ENCODE measurements at places on chromosomes 5 and 9. TPM values are rescaled to one million over a fixed set of nuclear protein-coding genes. Genes with fewer than 3 reads are reported as not detected.

Gene GABRB2
- 3.7 TPM for polyA plus RNA-seq

Gene IL7R
- 9.9 TPM for polyA plus RNA-seq

Gene BARX1
- polyA plus RNA-seq = 0.06 TPM

Gene TRAF1
- 6.5 TPM for polyA plus RNA-seq

Gene TTLL11
- 5.0 TPM for polyA plus RNA-seq

- peak; percentile 9 for DNase-seq
Measured at GRCh38 chr5:107831612-107832395, 161.1 kb upstream of the EFNA5 start.

DNA sequence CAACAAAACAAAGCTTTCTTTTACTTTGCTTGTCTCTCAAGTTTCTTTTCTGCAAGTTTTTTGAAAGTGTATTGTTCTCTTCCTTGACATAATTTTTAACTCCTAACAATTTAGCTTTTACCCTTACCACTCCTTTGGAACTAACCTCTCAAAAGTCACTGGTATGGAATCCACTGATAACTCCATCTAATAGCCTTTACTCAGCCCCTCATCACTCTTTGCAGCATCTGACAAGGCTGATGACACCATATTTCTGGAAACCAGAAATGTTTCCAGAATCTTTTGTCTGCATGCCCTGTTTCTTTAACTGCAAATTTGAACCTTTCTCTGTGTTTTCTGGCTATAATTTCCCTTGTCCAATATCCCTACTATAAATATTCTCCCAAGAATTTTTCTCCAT, 46.5 kb downstream of the ZNF474 start:
- no peak for DNase-seq

DNA sequence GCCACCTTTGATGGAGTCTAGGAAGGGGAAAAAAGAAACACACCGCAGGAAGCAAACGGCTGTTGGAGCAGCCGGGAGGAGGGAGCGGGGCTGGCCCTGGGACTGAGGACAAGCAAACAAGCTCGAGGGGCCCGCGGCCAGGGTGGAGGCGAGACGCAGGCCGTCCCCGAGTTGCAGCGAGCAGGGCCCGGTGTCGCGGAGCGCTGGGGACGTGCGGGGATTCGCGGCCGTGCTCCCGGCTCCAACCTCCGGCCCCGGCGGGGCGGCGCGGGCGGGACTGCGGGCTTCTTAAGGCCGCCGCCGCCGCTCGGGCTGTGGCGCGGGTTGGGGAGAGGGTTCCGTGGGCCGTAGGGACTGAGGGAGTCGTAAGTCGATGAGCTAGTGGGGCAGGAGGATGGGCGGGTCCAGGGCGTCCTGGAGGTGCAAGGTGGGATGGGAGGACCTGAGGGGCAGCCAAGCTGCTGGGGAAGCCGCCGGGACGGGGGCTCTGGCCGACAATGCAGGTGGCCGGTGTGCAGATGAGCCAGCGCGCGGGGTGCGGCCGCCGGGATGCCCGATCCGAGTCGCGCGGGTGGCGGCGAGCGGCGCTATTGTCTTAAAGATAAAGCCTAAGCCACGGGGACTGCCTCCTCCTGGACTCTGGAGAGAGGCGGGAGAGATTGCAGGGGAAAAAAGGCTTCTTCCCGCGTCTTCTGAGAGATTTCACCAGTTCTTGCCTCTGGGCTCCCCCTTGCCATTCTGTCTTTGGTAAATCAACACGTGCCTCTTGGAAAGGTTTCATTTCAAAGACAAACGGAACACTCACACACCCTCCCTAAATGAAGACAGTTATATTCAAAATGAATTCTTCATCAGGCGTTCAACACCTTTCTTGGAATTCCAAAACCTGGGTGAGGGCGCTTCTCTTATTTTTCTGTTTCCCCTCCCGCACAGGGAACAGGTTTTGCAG, 1.6 kb upstream of the HAPLN1 start:
- peak; percentile 75 for DNase-seq

- DNase-seq = no peak
Measured at GRCh38 chr9:34279411-34279810, 49.7 kb downstream of the KIF24 start.

DNA sequence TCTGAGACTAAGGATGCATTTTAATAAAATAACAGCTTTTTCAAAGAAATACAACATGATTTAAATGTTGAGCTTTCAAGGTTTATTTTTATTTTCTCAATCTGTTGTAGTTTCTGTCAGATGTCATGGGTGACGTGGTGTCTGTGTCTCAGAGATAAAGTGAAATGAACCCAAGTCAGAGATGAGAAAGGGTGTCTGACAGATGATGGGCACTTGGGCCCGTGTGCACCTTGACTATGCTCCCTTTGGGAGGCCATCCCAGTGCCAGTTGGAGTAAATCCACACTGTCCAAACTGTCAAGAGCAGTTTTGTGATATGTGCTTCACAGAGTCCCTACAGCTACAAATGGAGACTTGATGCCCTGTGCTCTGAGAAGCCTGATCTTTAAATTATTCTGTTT, 536.9 kb upstream of the FAM174A start:
- DNase-seq = no peak

DNA sequence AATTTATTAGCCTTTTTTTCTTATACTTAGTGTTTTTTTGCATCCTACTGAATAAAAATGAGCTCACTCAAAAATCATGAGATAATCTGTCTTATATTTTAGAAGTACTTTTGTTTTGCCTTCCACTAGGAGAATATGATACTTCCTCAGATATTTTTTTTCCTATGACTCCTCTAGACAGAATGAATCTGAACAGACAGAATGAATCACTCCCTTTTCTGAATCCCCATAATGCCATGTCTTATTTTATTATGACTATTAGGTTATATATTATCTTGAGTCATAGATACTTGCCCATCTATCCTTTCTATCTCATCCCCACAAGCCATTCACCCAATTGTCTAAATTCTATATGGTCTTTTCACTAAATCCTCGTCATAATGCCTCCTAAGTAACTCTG, 134.6 kb downstream of the BRINP1 start:
- no peak for DNase-seq

DNA sequence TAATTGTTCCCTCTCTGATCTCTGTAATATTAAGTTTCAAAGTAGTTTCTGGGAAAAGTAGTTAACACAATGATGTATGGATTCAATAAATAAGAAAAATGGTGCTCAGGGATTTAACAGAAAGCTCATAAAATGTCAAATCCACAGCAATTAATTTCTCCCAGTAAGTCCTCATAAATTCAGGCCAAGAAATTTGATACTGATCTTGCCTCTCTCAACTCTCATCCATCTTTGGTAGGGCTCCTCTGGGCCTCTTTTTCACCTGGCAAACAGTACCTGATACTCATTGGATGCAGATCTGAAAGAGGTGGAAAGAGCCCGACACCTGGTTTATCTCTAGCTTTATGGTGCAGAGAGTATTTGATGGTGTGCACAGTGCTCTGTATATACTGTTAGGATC, 106.1 kb downstream of the STK32A start:
- no peak for DNase-seq

DNA sequence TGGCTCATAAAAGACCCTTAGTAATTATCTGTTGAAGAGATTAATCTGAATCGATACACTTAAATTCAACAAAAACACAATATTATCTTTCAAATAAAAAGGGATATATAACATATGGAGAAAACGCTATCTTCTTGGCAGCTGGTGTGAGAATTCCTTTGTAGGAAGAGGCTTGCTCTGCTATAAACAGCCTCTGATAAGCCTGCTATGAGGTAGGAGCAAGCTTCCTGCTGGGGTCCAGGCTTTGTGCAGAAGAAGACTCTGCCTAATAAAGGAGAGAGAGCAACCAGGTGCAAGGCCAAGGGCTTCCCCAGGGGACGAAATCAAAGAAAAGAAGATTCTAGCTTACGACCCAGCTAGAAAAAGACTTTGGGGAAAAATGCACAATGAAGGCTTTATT, 43.3 kb upstream of the SSBP2 start:
- DNase-seq = no peak

DNA sequence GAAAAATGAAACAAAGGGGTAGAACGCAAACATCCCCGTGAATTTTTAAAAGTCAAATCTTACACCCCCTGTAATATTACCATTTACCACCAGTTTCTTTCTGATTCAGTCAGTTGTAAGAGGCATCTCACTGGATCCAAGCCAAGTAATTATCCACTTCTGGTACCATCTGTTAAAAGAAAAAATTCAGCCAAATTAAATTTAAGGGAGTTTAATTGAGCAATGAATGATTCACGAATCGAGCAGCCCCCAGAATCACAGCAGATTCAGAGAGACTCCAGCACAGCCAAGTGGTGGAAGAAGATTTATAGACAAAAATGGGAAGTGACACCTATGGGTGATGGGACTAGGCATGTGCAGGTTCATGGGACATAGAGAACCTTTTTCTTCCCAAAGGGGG, 29.9 kb upstream of the MTMR12 start:
- no peak for DNase-seq

DNA sequence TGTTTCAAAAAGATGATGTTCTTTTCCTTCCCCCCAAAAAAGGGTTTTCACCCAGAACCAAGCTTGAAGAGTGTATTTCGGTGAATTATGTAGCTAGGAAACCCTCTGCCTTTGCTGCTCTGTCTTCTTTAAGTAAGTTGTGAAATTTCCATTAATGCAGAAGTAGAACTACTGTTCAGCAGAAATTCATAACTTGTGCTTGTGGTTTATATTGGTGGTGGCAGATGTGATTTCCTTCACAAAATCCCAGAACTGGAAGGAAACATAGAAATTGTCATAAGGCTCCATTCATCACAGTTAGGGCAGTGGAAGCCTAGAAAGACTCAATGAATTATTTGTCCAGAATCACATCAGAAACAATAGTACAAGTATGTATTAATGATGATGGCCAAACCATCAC, 42.1 kb upstream of the DAB2 start:
- DNase-seq = no peak

- no peak for DNase-seq
Measured at GRCh38 chr9:130879863-130880411, 16.7 kb downstream of the QRFP start.

GRCh38 chr5:122420091-122420490, 108.1 kb downstream of the SNCAIP start:
- DNase-seq = no peak

GRCh38 chr5:71703941-71704340, 15.1 kb upstream of the CARTPT start:
- no peak for DNase-seq

DNA sequence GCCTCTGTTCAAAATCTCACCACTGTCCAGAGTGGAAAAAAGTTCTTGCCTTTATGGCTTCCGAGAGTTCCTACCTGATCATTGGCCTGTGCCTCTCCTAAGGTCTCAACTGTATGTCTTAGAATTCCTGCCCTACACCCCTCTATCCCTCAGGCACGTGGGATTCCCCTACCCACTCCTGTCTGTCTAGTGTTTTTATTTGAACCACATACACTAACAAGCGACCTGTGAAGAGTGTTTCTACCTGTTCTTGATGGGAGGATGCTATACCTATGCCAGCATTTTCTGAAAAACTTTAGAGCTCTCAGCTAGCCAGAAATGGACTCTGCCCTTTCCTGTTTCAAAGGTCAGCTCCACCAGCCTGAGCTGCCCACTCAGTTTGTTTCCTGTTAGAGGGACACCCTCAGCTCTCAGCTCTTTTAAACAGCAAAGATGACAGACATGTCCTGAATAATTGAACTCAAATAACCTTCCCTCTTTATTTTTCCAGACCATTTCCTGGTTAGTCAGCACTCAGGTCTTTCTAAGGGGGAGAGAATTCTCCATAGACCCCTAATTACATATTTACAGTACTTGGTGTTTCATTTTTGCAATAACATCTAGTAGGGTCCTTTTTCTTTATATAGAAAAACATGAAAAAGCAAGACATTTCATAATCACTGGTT, 214.8 kb downstream of the AOPEP start:
- DNase-seq = peak; percentile 92

Data from large intestine (tissue), 12 donors.